NCI-H1694 treated with DMSO at 0.1 percent for 48 hours (cell line): ENCODE measurements at places on chromosomes 11 and 22.

- no peak for DNase-seq
Measured at GRCh38 chr11:3089236-3090061, 32.2 kb upstream of the CARS1 start.

DNA sequence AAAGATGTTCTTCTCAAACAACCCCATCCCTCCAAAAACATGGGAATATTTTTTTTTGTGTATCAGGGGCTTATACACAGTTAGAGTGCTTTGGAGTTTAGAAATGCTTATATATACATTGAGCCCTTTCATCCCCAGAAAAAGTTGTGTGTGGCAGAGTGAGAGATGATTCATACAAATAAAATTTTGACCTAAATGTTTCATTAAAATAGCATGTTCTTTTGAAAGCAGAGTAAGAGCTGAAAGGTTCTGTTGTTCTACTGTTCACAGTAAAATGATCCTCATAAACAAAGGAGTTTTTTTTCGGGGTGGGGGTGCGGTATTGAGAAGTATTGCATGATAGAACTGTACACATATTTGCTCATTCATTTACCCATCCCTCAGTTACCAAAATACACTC lies 512.4 kb downstream of the DLG2 start:
- no peak for DNase-seq

GRCh38 chr11:26994631-26995095 lies 751 bp downstream of the FIBIN start:
- no peak for DNase-seq

DNA sequence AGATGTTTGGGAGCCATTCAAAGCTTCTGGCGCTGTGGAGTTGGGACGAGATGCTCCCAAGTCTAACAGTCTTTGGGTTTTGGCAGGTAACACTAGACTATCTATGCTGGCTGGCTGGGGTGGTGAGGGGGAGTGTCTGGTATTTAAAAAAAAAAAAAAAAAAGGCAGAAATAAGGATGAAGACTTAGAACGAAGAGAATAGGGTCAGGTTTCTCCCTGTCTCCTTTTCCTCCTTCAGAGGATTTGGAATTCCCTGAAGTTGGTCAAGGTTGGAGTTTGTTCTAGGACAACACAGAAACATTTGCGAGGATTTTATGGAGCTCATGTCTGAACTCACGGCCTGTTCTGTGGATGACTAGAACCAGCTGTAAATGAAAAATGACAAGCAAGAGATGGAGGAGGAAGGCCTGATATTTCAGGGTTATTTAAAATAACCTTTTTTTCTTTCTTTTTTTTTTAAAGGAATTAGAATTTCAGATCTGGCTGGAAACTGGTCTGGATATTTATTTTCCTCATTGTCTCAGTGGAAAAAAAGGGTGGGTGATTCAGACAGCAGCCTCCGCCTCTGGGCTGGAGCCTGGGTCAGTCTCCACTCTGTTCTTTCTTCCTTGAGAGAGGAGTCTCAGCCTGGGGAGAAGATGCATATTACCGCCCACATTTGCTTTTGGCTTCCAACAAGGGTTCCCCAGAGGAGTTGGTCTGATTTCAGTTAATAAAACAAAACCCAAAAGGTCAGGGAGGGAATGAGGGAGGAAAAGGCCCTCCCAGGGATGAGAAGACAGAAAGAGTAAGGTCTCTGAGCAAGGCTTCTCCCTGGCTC lies 80.1 kb downstream of the USP35 start:
- no peak for DNase-seq

- DNase-seq = no peak
Measured at GRCh38 chr22:27466778-27467438, 334.6 kb downstream of the MN1 start.

GRCh38 chr11:116580799-116581198 lies 192.0 kb downstream of the BUD13 start:
- no peak for DNase-seq

- DNase-seq = no peak
Measured at GRCh38 chr11:133955945-133956421, 785 bp downstream of the IGSF9B start.

- DNase-seq = no peak
Measured at GRCh38 chr22:36185828-36186624, 15.6 kb downstream of the APOL4 start.

DNA sequence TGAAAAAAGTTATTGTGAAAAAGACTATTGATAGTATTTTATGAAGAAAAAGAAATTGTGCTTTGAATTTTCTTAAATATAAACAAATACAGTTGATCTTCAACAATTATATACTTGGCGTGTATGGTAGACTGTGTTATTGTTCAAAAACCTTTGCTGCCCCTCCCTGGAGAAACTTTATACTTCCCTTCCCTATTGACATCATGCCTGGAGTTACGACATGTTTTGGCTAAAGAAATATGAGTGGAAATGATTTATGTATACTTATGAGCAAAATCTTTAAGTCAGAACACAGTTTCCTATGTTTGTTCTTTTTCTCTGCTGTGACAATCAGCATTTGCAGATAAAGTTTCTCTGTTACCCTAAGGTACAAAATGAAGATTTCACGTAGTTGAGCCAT lies 243.8 kb downstream of the TMEM135 start:
- DNase-seq = no peak

DNA sequence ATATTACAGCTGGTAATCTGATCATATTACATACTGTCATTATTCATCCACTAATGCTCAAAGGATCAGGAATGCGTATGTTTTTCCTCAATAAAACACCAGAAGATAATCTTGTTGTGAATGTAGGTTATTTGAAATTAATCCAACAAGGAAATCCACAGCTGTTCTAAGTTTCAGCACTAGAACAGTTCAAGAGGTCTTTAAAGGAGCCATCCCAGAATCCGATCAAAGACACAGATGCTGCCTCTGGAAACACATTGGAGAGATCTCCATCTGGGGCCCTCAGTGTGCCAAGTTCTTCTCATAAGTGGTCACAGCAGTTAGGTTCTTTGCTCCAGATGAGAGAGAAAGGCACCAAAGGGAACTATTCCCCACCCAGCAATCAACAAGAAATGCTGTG lies 1955.1 kb upstream of the RAG2 start:
- DNase-seq = no peak

- DNase-seq = no peak
Measured at GRCh38 chr11:87575088-87575487, 537.4 kb downstream of the TMEM135 start.

DNA sequence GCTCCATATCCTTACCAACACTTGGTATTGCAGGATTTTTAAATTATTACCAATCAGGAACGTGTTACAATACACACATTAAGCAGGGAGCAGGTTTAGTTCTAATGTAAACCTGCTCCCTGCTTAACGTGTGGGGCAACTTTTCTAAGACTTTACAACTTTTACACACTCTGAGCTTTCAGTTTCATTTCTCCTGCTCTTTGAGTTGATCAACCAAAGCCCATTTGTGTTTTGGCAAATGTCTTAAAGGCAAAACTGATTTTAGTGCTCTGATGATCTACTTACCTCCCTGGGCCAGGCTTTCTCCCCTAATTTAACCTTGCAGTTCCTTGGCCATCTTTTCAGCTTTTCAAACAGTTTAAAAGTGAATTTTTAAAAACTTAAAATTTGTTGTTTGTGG lies 70.9 kb downstream of the ZBTB44 start:
- DNase-seq = no peak

GRCh38 chr11:65411681-65412070 lies 10.9 kb upstream of the NEAT1 start:
- no peak for DNase-seq

- no peak for DNase-seq
Measured at GRCh38 chr22:49210606-49211005, 617.1 kb downstream of the BRD1 start.

DNA sequence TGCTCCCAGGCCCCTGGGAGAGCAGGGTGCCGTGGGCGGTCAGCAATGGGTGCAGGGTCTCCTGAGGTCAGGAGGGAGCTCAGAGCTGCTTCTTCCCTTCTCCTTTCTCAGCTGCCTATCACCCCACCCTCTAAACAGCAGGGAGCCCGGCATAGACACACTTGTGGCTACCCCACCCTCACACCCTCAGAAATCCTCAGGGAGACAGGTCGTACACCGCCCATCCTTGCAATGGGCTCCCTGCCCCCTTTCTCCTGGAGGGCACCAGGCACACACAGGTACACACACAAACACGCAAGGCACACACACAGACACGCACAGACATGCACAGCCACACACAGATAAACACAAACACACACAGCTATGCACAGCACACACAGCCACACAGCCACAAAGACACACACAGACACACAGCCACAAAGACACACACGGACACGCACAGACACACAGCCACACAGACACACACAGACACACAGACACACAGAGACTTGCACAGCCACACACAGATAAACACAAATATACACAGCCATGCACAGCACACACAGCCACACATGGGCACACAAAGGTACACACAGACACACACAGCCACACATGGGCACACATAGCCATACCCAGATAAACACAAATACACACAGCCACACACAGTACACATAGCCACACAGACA lies 44.9 kb upstream of the TH start:
- DNase-seq = no peak

DNA sequence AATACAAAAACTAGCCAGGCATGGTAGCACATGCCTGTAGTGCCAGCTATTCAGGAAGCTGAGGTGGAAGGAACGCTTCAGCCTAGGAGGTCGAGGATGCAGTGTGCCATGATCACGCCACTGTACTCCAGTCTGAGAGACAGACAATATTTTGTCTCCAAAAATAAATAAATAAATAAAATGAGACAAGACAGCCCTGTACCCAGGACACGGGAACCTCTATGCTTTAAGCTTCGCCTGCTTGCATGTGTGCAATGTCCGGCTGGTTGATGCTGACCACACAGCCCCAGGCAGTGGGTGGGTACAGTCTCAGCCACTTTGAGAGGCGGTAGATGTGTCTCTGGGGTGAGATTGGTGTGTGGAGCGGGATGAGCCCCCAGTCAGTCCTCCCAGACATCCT lies 52.0 kb upstream of the MPEG1 start:
- no peak for DNase-seq

DNA sequence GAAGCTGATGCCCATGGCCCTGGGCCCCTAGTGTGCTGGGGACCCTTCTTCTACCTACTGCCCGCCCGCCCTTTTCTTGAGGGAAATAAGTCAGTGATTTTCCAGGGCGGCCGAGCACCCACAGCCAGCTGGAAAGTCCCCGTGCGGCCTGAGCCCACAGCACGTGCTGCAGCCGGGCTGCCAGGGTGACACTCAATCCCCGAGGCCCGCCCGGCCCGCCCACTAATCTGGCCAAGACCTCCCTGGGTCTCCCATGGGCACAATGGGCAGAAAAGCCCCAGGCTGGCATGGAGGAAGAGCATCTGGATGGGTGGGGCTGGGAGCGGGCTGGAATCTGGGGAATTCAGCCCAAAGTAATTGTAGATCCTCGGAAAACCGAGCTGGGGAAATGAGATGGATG lies 24.8 kb downstream of the WNT7B start:
- DNase-seq = no peak

GRCh38 chr11:78768971-78769370 lies 194.3 kb upstream of the NARS2 start:
- no peak for DNase-seq
